Fibroblast of the aortic adventitia (primary cell): ENCODE measurements at places on chromosomes 2 and 18. TPM values are rescaled to one million over a fixed set of nuclear protein-coding genes. Genes with fewer than 3 reads are reported as not detected.

DNA sequence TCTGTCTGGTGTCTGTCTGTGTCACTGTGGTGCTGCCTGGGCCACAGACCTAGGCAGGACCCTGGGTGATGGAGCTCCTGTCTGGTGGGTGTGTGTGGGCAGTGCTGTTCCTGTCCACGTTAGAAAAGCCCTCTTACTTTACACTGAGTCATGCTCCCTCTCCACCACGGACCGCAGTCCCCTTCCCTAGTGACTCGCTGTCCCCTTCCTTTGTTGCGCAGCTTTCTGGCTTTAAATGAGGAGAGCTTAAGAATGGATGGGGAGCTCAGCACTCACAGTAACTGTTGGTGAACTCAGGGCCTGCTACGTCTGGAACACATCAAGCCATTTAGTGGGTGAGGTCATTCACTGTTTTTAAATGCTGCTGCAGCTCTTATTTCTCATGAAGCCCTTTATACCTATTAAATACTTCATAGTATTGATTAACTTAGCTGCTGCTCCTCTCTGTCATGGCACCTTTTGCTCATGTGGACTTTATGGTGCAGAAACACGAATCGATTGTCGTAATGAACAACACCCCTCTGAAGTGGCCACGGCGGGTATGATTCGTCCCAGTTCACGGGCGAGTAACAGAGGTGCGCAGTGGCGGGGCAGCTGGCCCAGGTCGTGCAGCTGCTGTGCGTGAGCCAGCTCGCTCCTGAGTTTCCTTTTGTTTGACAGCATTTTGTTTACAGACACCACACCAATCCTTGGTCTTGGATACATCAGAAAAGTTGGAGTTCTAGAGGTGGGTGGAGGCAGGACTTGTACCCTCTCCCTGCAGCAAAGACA is 100.4 kb downstream of the LDLRAD4 start:
- DNase-seq: no peak

DNA sequence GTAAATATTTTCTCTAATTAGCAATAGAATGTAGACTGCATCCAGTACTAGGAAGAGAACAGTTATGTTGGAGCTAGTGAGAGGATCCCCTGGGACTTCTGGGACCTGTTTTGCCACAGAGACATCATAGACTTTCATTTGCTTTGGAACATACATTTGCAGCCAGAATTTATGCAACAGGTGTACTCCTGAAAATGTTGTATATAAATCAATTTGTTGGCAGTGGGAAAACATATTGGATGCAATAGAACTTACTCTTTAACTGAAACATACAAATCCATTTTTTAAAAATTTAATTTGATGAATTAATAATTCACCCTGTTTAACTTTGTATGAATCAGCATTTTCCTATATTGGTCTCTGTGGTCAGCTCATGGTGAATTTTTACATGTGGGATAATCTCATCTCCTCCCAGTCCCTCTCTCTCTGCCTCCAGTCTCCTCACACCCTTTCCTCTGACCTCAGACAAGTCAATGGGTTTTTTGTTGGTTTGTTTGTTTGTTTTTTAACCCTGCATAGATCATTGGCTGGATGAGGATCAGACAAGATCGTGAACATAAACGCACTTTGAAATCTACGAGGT is 263.0 kb downstream of the LPIN1 start:
- DNase-seq: no peak

DNA sequence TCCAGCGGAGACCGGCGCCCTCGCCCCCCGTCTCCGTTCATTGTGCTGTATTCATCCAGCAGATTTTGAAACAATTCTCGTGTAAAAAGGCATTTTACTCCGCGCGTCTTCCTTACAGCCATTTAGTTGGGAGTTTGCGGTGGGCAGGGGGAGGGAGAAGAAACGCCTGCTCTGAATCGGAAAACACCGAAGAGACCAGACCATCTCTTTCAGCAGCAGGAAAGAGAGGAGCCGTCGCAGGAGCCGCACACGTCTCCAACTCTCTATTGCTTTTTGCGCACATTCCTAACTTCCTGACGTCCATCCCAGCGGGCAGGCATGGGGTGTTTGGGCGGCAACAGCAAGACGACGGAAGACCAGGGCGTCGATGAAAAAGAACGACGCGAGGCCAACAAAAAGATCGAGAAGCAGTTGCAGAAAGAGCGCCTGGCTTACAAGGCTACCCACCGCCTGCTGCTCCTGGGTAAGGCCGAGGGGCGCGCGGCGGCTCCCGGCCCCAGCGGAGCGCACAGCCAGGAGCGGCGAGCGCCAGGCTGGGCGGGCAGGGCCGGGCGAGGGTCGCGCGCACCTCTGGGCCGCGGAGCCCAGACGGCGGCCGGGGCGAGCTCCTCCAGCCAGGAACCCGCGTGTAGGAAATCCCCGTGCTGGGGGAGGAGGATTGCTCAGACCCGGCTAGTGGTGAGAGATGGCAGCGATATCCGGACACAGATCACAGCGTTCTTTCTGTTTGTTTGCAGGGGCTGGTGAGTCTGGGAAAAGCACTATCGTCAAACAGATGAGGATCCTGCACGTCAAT is 63.2 kb downstream of the GNAL start:
- peak; percentile 16 for DNase-seq

GRCh38 chr2:236161082-236161462 is 7.1 kb downstream of the GBX2 start:
- DNase-seq: no peak

The CD8A gene
- not detected in 2 replicates for total RNA-seq

- peak; percentile 79 for DNase-seq
Measured at GRCh38 chr18:35458677-35459441, 38.9 kb downstream of the INO80C start.

- DNase-seq: no peak
Measured at GRCh38 chr2:65144571-65144970, 14.7 kb upstream of the RAB1A start.

GRCh38 chr2:134359367-134360081 is 105.7 kb downstream of the MGAT5 start:
- DNase-seq: no peak

The ZNF516 gene
- total RNA-seq: 10.8 and 21.9 TPM in 2 replicates

- DNase-seq: peak; percentile 91
Measured at GRCh38 chr2:224263571-224264043, 138.3 kb downstream of the FAM124B start.
